ENCODE measurements at places on chromosomes 13 and 19.

GRCh38 chr19:35246466-35247092, 2.2 kb upstream of the LSR start:
- no peak for DNase-seq

DNA sequence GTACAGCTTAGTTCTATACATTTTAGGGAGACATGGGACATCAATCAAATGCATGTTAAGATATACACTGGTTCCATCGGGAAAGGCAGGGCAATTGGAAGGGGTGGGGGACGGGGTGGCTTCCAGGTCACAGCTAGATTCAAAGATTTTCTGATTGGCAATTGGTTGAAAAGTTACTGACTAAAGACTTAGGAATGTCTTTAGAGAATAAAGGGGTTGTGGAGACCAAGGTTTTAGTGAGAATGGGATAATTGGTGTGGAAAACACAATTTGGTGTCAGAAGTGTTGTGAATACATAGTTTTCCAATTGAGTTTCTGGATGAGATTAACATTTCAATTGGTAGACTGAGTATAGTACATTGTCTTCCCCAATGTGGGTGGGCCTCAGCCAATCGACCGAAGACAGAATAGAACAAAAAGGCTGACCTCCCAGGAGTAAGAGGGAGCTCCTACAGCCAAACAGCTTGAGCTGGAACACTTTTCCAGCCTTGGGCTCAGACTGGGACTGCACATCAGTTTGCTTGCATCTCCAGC, 988 bp upstream of the CCDC169 start:
- no peak for DNase-seq

DNA sequence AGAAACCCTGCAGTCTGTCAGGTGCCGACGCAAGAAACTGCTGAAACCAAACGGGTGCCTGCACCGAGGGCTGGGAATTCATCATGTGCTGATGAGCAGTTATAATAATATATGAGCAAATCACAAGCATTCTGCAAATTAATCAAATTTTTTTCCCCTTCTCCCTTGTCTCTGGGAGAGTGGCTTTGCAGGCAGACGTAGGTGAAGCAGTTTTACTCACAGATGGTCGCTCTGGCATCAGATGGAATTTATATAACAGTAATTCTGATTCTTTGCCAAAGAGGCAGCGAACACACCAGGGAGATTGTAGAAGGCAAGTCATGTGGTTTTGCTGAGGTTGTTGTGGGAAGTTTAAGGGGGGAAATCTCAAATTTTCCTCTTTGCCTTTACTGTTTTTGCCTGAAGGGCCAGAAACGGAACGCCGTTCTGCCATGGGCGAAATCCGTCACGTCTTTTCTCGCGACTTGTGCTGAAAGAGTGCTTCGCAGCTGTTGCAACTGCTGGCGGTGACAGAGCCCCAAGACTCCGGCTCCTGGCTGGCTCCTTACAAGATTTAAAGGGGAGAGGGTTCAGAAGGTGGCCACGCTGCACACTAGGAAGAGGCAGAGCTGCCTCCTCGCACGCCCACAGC, 320.1 kb downstream of the ZNF536 start:
- no peak for DNase-seq

DNA sequence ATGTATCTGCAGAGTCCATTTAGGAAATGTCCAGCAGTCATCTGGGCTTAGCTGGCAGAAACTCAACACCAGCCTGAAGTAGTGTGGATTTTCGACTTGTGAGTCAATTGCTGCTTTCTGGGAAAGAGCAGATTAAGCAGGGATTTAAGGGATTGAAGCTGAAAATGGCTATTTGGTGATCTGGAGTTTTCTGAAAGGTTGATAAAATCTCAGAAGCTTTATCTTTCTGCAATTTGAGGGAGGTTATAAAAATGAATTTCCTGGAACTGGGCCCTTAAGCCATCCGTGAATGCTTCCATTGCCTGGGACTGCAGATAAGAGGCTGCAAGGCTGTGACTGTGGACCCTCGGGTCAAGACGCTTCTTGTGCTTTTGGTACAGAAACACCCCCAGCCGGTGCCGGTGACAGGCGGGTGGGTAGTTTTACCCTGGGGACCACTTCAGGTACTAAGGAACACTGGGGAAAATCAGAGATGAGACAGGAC, 61.5 kb downstream of the COL4A1 start:
- DNase-seq = no peak

DNA sequence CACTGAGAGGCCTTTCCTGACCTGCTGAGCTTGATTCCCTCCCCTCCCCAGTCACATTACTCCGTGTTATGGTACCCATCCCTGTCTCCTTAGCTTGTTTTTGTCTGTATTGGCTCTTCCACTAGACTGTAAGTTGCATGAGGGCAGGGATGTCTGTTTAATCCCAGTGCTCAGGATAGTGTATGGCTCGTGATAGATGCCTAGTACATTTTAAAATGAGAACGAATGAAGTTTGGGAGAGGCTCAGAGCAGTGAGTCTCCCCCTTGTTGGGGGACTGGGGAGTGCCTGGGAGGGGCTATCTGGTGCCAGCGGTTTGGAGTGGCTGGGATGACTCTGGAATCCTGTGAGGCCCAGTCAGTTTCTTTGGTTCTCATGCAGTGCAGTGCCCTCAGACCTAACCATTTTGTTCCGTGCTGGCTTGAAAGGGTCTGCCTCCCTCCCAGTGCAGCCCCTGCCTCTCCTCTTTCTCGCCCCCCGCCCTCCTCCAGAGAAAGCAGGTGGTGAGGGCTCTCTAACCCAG, 35.5 kb downstream of the ACTN4 start:
- no peak for DNase-seq

DNA sequence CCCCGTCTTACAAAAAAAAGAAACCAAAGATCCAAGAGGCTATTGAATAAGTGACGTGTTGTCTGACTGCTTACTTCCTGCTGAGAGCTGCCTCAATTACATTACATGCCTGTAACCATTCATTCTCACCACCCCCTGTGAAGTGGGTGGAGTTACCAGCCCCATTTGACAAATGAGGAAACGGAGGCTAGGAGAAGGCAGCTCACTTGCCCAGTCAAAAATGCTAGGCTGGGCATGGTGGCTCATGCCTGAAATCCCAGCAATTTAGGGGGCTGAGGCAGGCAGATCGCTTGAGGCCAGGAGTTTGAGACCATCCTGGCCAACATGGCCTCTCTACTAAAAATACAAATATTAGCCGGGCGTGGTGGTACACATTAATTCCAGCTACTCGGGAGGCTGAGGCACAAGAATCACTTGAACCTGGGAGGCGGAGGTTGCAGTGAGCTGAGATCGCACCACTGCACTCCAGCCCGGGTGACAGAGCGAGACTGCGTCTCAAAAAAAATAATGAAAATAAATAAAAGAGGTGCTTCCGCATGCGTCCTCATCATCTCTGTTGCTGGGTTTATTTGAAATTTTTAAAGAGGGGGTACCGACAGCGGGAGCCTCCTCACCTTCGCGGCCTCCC, 499 bp downstream of the LSM7 start:
- peak; percentile 81 for DNase-seq

- DNase-seq = peak; percentile 23
Measured at GRCh38 chr19:51689751-51690453, 3.2 kb upstream of the SPACA6 start.

- DNase-seq = no peak
Measured at GRCh38 chr19:17482877-17483604, 12.7 kb downstream of the SLC27A1 start.

DNA sequence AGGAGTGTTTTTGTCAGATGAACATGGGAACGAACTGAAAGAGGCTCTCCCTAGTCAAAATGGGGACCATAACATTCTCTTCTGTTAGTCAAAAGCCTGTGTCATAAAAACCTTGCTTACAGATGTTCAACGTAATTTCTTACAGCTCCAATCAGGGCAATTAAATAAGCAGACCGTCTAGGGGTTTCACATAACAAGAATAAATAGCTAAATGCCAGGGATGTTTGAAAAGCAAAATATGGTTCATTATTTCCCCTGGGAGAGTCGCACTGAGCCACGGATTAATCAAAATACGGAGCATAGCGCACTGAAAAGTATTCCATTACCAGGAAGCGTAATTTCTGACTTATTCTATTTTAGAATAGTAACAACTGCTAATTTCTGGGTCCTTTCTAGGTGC, 63.7 kb upstream of the MRI1 start:
- no peak for DNase-seq

GRCh38 chr19:20103091-20103740, 25.4 kb downstream of the ZNF90 start:
- no peak for DNase-seq

DNA sequence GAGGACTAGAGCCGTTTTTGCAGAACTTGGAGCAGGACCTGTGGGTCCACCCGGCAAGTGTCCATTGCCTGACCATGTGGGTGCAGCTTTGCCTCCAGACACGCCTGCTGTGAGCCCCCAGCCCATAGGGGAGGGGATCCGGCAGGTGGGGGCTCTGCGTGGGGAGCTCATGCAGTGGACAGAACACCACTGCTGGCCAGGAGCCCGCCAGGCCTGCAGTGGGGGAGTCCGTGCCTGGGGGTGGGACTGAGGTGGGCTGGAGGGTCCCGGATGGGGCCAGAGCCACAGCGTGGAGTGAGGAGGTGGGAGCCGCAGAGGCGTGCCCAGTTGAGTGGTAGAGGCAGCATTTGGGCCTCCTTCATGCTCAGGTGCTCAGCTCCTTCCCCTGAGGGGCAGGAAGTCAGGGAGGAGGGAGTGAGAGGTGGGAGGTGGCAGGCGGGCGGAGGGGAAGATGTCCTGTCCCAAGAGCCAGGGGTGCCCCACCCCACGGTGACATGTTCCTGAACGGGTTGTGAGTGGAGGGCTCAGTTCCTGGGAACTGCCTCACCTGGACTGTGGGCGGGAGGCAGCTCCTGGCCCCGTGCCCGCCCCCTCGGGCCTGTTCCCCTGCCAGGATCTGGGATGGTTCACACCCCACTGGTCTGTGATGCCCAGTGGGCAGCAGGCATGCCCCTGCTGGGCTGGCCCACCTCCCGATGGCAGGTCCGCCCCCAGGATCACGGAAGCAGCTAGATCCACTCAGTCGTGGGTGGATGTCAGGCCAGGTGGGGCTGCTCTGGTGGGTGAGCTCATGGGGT, 8.8 kb downstream of the ADAT3 start:
- DNase-seq = no peak

DNA sequence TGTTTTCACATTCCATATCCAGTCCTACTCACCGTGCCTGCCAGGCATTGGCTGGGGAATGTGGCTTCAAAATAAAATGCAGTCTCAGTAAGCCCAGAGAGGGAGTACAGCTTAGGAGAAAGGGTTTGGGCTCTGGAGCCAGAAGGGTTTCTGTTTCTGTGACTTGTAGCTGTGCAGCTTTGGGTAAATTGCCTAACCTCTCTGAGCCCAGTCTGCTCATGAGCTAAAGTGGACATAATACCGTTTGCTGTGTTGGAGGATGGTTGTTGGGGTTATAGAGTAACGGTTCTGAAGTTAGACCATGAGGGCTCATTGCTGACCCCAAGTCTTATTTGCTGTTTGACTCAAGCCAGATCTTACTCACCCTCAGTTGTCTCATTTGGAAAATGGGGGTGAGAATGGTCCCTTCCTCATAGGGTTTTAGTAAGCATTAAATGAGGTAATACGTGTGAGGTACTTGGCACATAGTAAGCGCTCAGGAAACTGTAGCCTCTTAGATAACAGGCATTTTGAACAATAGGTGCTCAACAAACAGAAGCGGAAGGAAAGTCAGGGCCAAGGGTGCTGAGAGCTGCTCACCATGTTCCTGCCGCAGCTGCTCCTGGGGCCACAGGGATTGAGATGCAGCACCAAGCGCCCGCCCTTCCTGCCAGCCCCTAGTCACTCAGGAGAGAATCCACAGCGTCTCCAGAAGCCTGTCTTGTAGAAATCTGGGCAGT, 45.5 kb downstream of the C13orf42 start:
- no peak for DNase-seq

- no peak for DNase-seq
Measured at GRCh38 chr13:106915146-106915545, 347.2 kb upstream of the ARGLU1 start.

- DNase-seq = no peak
Measured at GRCh38 chr13:43377149-43377548, 353.8 kb downstream of the DNAJC15 start.

- no peak for DNase-seq
Measured at GRCh38 chr13:99746637-99747402, 224.7 kb downstream of the ZIC5 start.

DNA sequence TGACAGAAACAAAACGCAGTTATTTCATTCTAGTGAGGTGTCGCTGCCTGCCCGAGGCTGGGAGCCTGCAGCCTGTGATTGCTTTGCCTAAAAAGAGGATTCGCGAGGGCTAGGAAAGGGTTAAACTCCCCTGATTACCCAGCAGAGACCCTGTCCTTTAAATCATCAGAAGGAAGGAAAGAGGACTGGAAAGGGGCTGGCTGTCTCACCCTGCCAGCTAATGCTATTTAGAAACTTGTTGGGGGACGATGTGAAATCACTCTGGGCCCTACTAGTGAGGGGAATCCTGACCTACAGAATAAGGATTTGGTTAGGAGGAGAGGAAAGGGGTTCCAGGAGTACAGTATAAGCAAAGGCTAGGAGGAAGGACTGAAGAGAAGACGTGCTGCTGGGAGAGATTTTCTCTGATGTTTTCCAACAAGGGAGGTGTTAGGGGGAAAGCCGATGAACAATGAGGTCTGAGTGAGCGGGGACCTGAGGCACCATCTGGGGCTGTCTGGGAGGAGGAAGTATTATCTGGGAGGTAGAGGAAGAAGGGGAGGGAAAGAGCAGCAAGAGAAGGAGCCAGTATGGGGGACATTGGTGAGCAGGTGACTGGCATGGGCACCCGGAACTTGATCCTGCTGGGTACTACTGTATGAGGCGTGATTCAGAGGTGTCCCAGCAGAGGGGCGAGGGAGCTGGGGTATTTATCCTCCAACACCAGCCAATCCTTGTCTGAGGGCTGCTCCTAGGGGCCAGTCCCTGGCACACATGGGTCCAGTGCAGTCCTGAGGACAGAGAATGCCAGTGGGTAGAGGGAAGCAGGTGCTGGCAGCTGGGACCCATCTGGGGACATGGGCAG, 55.7 kb upstream of the PTPRS start:
- DNase-seq = no peak

DNA sequence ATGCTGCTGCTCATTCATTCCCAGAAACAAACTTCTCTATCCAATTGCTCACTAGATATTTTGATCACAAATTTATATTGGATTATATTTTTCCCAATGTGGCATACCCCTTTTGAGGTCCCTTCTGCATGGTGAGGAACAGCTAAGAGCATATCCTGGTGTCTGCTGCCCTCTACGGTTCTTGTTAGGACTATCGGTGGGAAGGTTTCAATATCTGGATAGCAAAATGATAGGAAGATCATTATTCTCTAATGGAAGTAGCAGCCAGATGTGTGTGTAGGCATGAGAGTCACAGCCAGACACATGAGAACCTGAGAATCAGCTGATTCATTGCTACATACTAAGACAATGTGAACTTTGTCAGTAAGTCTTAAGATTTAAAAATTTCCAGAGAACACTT, 1422.4 kb upstream of the MIR17HG start:
- no peak for DNase-seq

GRCh38 chr13:73532987-73533510, 474.2 kb downstream of the KLF5 start:
- no peak for DNase-seq

GRCh38 chr19:29489172-29489951, 36.4 kb upstream of the VSTM2B start:
- no peak for DNase-seq

- DNase-seq = no peak
Measured at GRCh38 chr19:5814852-5815246, 10.0 kb downstream of the NRTN start.
